ENCODE measurements at places on chromosomes 2 and 18. TPM values are rescaled to one million over a fixed set of nuclear protein-coding genes. Genes with fewer than 3 reads are reported as not detected.

GRCh38 chr2:177165061-177165583, 47.5 kb upstream of the HNRNPA3 start:
- DNase-seq: peak; percentile 76

The MGAT4A gene
- total RNA-seq: 12.2 TPM

GRCh38 chr2:55232863-55233657, 572 bp downstream of the RPS27A start:
- DNase-seq: peak; percentile 75

- DNase-seq: peak; percentile 95
These were observed 284.1 kb downstream of the PHLPP1 start for GRCh38 chr18:62999392-62999791.

- DNase-seq: no peak
These were observed 19.3 kb downstream of the GEMIN6 start for GRCh38 chr2:38797250-38797676.

GRCh38 chr2:170321526-170321925, 143.6 kb downstream of the MYO3B start:
- DNase-seq: no peak

The FZD7 gene
- total RNA-seq: 37.9 TPM

DNA sequence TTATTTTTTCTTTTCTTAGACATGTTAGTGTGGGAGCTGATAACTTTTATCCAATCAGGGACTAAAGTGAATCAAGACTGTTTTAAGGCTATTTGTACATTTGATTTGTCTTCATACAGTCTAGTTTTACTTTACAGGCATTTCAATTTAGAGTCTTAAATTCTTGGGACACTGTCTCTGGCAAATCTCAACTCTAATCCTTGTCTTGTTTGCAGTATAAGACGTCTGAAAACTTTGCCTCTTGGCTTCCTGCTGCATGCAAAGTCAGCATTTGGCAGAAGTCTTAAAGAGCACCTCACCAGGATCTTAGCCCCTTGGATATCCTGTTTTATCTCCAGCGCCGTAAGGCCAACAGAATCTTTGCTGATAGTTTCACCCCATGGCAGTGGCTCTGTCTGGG, 30.3 kb downstream of the SPOPL start:
- no peak for DNase-seq

DNA sequence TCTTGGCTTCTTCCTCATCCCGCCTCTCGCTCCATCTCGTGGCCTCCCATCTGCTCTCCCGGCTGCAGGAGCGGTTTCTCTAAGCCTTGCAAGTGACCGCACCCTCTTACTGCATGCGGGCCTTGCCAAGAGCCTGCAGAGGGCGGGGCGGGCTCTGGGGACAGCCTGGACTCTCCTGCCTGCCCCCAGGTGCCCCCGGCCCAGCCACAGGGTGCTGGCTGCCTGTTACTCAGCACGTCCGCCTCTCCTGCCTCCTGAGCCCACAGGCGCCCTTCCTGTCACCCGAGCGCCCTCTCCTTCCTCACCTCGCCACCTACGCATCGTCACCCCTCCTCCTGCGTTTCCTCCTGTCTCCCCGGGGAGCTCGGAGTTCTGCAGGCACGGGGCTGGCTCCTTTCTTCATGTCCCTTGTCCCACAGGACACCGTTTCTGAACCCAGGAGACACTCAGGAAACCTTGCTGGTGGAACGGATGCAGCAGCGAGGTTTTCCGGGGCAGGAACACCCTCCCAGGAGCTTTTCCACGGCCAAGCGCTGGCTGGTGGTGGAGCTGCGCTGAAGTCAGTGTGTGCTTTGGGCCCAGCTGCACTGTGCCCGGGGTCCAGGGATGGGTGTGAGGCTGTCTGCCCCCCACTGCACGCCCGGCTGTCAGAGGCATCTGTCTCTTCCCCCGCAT, 28.5 kb downstream of the HPCAL1 start:
- no peak for DNase-seq

GRCh38 chr18:66048406-66048805, 297.6 kb downstream of the CDH7 start:
- DNase-seq: no peak

GRCh38 chr2:19021100-19021476, 337.3 kb downstream of the OSR1 start:
- DNase-seq: no peak

- DNase-seq: no peak
These were observed 161.8 kb upstream of the KLF7 start for GRCh38 chr2:207327513-207327912.

The LOXHD1 gene
- 0.28 TPM for total RNA-seq

The ZNF513 gene
- 6.1 TPM for total RNA-seq

The UGT1A8 gene
- not detected for total RNA-seq

The MOCOS gene
- total RNA-seq: 1.4 TPM

GRCh38 chr2:206217166-206217565, 57.3 kb upstream of the ZDBF2 start:
- DNase-seq: no peak

The ROCK2 gene
- total RNA-seq: 49.0 TPM

The CYP1B1 gene
- 12.7 TPM for total RNA-seq

GRCh38 chr2:37232131-37232933, 874 bp downstream of the NDUFAF7 start:
- peak; percentile 68 for DNase-seq

The MYL1 gene
- total RNA-seq: not detected

DNA sequence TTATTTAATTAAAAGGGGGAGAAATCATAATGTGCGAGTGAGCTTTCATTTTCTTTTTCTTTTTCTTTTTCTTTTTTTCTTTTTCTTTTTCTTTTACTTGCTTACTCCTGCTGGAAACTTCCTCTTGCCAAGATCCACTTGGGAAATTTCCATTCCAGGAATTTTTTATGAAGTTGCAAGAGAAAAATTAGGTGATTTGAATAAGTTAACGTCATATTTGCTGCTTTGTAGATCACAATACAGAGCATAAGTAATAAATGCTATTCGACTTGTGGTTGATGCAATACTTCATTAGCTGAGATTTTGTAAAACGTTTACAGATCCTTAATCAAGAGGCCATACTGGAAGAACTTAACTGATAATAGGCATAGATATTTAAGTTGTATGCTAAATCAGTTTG, 354.7 kb upstream of the SMIM21 start:
- no peak for DNase-seq

DNA sequence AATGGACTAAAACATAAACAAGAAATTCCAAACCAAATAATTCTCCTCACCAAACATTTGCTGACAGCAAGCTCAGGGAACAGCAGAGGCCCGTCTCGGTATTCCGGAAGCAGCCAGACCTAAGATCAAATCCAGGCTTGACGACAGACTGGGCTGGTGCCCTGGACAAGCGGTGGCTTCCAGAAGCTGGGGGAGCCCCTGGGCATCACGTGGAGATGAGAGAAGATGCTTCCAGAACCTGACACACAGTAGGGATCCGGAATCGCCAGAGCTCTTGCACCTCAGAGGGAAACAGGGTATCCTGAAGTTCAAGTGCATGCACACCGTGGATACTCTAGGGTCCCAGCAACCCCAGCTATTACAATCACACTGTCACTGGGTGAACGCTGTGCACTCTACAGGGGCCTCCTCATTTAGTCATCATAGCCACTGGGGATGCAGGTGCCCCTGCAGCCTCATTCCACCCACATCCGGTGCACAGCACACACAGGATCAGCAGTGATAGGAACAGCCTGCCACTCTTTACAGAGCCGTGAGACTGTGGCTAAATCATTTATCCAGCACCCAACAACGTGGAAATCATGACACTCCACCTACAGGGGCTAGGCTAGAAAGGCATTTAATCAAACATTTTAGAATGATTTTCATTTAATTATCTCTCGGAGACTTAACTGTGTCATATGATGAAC, 102.6 kb downstream of the HDAC4 start:
- peak; percentile 71 for DNase-seq

The TRABD2A gene
- total RNA-seq: 0.16 TPM

- no peak for DNase-seq
These were observed 7.2 kb upstream of the ABCB11 start for GRCh38 chr2:169038338-169038757.

DNA sequence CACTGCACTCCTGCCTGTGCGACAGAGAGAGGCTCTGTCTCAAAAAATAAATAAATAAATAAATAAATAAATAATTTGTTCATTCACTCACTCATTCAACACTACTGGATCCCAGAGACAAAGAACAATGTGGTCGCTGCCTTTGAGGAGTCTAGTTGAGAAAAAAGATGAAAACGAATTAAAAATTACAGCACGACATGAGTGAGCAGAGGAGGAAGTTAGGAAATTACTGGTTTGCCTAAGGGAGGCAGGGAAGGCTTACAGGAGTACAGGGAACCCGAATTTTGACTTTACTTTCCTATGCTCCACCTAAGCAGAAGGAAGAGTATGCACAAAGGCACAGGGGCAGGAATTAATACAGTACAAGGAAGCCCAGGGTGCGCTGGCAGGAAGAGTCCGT, 4.2 kb upstream of the KCMF1 start:
- DNase-seq: peak; percentile 17

- DNase-seq: peak; percentile 84
These were observed 244.9 kb downstream of the LOXHD1 start for GRCh38 chr18:46411867-46412690.

DNA sequence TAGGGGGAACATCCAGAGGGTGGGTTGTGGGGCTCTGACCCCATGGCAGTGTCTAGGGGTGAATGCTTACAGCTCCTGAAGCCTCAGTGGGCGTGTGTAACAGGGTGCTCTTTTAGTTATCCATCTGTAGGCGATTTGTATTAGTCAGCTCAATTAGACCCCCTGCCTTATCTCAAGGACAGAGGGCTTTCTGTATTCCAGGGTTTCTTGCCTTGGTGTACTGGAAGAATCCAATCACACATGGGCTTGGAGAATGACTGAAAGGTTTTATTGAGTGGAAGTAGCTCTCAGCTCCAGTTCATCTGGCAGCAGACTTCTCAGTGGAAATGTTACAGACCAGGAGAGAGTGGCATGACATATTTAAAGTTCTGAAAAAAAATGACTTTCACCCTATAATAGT, 334.0 kb upstream of the GCFC2 start:
- no peak for DNase-seq

The HRH4 gene
- under 0.01 TPM for total RNA-seq
